ENCODE measurements at places on chromosomes 4 and X.

- DNase-seq: no peak
Observed at GRCh38 chr4:17797808-17798207, 12.7 kb downstream of the DCAF16 start.

DNA sequence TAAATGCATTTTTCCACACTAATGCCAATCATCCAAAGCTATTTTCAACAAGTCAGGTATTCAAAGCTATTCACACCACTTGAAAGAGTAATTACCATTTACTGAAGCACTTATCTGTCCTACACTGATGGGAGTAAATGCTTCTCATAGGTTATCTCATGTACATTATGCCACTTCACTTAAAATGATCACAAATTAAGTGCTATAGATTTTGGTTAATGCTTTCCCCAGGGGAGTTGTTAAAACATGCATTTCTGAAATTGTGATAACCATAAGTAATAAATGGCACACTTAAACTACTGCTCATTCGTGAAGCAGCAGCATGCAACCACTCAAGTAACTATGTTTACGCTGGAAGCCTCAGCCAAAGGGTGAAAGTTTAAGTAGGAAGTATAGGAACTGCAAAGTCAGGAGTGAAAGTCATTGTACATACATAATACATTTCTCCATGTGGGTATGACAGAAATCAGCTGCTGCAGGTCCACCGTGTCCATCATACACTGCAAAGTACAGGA is 6.6 kb downstream of the PPM1K start:
- DNase-seq: no peak

DNA sequence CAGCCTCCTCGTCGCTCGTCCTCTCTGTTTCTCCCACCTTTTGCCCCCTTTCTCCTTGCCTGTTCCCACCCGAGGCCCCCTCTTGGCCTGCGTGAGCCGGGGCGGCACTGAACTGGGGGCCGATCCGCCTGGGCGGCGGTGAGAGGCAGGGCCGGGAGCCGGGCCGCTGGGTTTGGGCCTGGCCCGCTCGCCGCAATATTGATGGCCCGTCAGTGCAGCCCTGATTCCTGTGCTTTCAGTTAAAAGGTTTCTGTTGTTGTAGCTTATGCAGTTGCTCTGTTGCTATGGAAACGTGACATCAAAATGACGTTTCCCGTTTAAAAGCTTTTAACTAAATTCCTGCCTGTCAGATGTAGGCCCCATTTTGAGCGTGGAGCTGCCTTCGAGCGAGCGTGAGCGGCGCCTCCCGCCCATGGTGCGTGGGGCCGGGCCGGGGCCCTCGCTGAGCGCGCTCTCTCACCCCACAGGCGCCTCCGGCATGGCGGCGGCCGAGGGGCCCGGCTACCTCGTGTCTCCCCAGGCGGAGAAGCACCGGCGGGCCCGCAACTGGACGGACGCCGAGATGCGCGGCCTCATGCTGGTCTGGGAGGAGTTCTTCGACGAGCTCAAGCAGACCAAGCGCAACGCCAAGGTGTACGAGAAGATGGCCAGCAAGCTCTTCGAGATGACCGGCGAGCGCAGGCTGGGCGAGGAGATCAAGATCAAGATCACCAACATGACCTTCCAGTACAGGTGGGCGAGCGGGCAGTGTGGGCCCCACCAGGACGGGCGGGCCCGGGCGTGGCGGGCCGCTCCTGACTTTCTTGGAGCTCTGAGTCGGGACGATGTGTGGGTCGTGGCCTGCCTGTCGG is at the start of gene MSANTD1:
Gene MSANTD1, plus strand, starts transcription at position 349 of the 851 bp plus-strand sequence. Its CDS starts 64 bp downstream, at position 413.
- no peak for DNase-seq

GRCh38 chr4:36278789-36279188 is 2.6 kb upstream of the DTHD1 start:
- DNase-seq: no peak

DNA sequence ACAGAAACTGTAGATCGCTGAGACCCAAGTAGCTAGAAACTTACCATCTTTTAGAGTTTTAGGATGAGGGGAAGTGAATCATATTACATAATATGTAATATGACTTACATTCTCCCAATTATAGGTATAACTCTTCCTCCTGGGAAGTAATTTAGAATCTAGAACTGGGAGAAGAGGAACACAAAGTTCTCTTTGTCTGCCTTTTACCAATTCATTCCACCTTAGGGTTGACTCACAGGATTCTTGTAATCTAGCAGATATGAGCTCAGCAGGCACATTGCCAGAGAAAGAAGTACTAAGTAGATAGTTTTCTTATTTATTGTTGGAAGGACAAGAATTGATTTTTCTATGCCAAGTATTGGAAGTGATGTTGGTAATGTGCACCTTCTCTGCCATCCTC is 58.0 kb upstream of the CCSER1 start:
- no peak for DNase-seq

DNA sequence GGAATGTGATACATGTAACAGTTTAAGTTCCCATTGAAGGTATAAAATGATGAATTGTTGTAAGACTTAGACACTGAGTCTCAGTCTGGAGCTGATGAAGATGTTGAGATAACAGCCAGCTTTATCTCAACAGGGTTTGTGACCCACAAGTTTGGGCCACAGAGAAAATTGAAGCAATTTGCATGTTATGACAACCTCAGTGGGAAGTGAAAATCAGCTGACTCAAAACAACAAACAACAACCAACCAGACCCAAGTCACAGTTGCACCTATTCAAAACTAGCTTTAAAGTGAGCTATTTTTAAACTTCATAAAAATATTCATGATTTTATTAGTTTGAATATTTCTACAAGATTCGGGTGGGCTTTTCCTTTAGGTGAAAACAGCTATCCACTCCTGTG is 8.0 kb downstream of the SFRP2 start:
- no peak for DNase-seq

- DNase-seq: no peak
Observed at GRCh38 chr4:88104902-88105610, 53.4 kb downstream of the ABCG2 start.

DNA sequence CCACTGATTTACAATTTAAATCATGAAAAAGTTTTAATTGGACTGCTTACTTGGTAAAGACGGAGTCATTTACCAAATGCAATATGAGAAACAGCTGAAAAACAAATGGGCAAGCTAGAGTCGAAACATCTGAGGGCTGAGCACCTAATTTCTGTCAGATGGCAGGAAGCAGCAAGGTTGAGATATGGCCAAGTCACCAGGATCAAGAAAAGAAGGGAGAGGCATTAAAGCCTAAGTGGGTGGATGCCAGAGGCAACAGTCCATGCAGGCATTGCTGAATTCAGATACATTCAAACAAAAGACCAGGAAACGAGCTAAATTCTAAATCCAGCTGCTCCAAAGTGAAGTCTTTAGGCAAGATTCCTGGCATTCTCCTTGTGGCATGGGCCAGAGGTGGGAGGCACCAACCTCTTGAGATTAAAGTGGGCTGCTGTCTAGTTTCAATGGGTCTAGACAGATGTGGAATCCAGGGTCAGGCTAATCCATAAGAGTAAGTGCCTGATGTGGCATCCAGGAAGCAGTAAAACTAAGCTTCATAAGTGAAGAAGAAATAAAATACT is 8.0 kb upstream of the ARSJ start:
- no peak for DNase-seq

DNA sequence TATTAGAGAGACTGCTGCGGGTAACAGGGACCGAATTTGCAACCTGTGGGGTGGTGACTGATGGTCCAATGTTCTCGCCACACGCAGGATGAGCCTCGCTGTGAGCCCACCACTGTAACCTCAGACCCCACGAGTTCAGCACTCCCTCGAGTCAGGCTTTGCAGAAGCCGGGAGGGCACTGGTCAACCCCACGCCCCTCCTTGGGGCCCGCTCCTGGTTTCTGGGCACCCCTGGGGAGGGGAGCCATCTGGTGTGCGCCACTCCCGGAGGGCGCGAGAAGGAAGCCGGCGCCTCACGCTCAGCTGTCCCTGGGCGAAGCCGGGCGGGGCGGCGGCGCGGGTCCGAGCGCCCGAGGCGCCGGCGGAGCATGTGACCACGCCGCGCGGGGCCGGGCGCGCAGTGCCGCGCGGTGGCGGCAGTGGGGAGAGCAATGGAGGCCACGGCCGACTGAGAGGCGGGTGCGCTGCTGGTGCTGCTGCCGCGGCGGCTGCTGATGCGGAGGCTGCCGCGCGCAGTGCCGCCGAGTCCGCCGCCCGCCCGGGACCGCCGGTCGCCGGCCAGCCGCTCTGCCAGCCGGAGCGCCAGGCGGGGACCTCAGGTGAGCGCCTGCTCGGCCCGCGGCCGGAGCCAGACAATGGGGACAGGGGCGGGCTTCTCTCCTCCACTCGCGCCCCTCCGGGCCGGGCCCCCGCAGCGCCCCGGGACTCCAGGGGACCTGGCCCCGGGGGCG is 100.1 kb downstream of the CEP135 start:
- DNase-seq: no peak

- DNase-seq: no peak
Observed at GRCh38 chr4:48130100-48130499, 4.0 kb downstream of the TXK start.

GRCh38 chrX:107506596-107507031 is 57.2 kb downstream of the FRMPD3 start:
- no peak for DNase-seq

GRCh38 chr4:84099599-84099998 is 399.5 kb downstream of the NKX6-1 start:
- no peak for DNase-seq

GRCh38 chr4:84568496-84568895 is 14.4 kb upstream of the CDS1 start:
- no peak for DNase-seq

- DNase-seq: no peak
Observed at GRCh38 chr4:5217421-5217820, 166.1 kb downstream of the STK32B start.

- DNase-seq: no peak
Observed at GRCh38 chrX:40168480-40169011, 70.8 kb upstream of the BCOR start.

- DNase-seq: no peak
Observed at GRCh38 chr4:107683873-107684272, 36.2 kb downstream of the PAPSS1 start.

DNA sequence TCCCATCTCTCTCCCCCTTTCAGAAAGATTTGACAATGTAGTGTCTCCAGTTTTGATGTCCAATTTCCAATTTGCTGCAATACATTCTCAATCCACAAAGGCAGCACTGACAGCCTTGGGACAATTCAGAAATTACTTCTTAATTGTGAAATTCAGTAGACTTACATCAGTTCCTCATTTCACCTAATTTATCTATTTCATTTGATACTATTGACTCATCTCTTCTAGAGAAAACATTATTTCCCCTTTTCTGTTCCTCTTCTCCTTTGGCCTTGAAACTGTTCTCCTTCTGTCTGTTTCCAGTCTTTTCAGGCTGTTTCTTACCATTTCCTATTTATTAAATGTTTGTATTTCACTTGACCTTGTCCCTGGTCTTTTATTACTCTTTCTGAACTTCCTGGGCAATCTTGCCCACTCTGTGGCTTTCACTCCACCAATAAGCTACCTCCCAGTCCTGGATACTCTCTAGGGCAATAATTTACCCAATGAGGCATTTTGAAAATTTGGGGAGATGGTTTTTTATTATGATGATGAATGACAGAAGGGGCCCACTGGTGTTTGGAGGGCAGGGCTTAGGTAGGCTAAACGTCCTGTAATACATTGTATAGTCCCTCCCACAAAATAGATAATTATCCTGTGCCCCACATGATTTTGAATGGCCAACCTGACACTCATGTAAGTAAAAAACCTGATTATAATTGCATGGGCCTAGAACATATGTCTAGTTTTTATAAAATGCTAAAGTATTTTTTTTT is 498.0 kb upstream of the BOD1L1 start:
- no peak for DNase-seq

GRCh38 chr4:32318926-32319325 is 1598.8 kb downstream of the PCDH7 start:
- no peak for DNase-seq

GRCh38 chr4:85776096-85776495 is 301.1 kb downstream of the ARHGAP24 start:
- no peak for DNase-seq

DNA sequence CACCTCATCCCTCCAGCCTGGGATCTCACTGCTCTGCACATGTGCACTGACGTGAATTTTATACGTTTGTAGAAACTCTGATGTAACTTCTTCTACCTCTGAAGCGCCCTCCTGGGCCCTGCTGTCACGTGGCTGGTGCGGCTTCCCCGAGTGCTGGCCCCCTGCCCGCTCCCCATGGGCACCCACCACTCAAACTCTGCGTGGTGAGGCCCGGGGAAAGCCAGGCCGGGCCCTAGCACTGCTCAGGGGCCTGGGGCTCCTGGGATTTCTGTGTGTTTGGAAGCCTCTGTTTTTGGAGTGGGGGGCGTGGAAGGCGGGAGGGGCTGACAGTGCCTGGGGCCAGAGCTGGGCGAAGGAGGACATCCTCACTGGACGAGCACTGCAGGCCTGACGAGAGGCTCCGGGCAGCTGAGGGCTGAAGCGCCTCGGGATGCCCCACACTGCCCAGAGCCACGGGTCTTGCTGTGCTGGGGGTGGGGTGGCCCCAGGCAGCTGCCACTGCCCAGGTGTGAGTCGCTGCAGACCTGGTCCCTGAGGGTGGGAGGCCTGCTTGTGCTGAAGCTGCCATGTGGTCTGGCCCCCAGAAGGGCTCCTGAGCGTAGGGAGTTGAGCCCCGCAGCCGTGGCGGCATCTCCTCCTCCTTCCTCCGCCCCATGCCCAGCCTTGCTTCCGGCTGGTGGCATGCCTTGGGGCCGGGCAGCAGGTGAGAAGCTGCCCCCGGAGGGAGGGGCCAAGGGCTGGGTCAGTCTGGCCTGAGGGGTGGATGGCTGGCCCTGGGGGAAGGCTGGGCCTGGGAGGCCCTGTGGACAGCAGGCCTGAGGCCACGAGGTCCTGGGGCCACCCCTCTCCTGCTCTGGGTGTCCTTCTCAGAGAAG is 7.7 kb downstream of the NAT8L start:
- DNase-seq: no peak

DNA sequence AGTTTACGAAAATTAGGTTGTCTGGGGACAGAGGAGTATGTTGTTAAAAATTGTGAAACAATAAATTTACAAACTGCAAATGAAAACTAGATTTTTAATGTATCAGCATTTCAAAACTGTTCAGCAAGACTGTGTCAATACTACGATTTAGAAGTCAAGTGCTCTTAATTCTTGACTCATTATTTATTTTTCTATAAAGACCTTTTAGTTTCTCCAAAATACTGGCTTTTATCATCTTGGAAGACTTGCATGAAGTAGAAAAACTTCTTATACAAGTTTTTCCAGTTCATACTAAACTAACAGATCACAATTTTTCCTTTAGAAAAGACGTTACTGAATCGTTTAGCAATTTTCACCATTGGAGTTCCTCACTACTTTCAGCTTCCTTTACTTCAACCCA is 231.4 kb downstream of the PPP3CA start:
- no peak for DNase-seq

- DNase-seq: no peak
Observed at GRCh38 chrX:18927558-18927957, 56.4 kb downstream of the PHKA2 start.

DNA sequence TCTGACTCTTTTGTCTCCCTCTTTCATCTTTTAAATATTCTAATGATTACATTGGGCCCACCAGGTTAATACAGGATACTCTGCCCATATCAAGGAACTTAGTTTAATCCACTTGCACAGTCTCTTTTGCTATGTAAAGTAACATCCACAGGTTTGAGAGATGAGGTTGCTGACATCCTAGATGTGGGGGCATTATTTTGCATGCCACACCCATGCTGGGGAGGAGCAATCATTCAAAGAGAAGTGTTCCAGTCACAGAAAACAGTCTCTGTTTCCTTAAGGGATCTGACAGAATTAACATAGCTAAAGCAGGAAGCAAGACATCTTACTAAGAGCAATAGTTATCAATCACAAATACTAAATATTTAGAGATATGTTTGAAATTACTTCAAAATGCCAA is 11.5 kb upstream of the TRAM1L1 start:
- DNase-seq: no peak

Data from breast epithelium (tissue), 4 donors.